ENCODE measurements at places on chromosomes 16 and 17.

- no peak for DNase-seq
These were observed 279.5 kb upstream of the ASIC2 start for GRCh38 chr17:33572615-33573014.

- no peak for DNase-seq
These were observed 120.2 kb upstream of the HS3ST2 start for GRCh38 chr16:22693638-22694340.

GRCh38 chr16:9761870-9762269, 420.4 kb downstream of the GRIN2A start:
- DNase-seq, result no peak

DNA sequence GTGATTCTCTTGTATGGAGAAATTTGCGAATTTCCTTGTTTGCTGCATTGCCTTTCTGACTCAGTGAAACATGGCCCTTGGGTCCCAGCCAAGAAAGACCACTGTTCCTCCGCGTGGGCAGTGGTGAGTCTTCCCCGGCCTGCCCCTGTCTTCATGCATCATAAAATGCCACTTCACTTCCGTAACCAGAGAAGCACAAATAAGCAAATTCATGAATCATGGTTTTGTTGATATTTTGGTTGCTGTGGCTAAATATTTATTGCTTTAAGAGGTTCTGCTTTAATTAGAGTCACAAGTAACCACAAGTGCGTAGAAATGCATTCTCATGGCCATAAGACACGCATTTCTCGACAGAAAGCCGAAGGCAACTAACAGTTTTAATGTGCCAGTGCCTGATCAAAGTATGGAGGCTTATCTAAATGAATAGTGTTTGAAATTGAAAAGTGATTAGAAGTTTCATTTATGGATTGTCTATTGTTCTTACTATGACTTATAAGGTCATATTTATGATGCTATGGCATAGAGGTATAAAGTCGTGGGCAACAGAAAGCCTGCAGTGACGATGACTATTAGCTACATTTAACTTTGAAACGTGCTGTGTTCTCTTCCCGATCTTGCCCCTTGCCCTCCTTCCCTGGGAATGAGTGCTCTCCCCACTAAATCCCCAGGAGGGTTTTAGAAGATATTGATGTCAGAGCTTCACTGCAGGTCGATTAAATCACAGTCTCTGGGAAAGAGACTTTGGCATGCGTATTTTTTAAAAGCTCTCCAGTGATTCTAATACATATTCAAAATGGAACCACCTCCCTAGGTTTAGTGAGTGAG, 76.0 kb downstream of the WIPI1 start:
- no peak for DNase-seq

DNA sequence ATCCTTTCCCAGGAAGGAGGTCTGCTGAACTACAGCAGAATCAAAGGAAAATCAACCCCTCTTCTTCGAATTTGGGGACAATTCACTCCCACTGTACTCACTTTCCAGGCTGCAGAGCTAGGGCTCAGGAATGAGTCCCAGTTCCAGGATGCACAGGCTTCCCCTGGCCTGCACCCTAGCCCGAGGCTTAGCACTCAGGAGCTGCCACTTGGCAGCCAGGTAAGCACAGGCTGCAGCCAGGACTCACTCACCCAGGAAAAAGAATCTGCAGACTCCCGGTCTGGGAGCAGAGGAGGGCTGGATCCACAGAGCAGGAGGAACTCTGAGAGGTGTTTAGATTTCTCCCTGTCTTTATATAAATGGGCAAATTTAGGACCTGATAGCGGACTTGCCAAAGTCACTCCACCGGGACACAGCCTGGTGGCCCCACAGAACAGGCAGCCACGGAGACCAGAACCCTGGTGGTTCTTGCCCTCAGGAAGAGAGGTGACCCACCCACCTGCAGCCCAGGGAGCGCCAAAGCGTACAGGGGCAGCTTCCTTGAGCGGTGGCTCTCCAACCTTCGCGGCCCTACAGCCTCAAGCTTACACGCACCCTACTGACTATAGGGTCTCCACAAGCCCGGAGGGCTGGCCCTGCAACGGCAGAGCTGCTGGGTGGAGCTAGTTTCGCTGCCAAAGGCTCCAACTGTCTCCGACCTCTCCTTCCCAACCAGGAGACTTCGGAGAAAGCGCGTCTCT, 4.8 kb downstream of the CBLN1 start:
- DNase-seq, result no peak

GRCh38 chr17:44241106-44241624, 21.7 kb upstream of the UBTF start:
- no peak for DNase-seq

- DNase-seq, result no peak
These were observed 108.7 kb downstream of the SMG6 start for GRCh38 chr17:2194889-2195335.

DNA sequence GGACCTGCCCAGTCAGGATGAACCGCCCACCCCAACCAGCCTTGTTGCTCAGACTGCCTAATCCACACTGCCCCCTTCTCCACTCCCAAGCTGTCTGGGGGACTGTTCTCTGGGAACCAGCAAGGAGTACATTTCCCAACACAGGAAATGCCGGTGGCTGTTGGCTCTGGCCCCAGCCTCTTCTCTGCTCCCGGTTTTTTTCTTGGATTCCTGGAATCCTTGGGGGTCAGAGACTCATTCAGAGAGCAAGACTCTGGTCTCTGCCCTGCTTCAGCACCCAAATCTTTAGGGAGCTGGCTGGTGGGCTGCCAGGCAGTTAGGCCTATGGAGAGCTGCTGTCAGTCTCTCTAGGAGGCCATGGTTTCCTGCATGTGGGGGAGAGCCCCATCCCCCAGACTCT, 10.8 kb upstream of the MTMR4 start:
- no peak for DNase-seq

DNA sequence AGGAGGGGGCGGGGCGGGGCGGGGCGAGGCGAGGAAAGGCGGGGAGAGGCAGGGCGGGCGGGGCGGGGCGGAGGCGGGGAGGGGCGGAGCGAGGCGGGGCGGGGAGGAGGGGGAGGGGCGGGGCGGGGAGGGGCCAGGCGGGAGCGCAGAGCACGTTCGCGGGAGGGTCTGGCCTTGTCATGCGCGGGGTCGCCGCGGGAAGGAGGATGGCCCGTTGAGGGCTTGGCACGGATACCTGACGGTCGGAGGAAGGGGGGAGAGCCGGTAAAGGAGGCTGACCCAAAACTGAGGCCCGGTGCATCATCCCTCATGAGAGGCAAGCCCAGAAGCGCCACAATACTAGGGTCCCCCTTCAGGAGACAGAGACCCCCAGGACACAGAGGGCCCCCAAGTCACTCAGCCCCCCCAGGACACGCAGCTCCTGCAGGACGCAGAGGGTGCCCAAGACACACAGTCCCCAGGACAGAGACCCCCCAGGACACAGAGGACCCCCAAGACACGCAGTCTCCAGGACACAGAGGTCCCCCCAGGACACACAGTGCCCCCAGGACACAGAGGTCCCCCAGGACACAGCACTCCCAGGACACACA, 593 bp upstream of the WDR45B start:
- DNase-seq, result no peak

GRCh38 chr16:1820946-1821290, 5.7 kb downstream of the HAGH start:
- no peak for DNase-seq

GRCh38 chr17:80307994-80308691, 47.5 kb downstream of the RNF213 start:
- no peak for DNase-seq

GRCh38 chr16:77327717-77328116, 107.1 kb downstream of the ADAMTS18 start:
- no peak for DNase-seq

- DNase-seq, result no peak
These were observed 8.4 kb upstream of the SPG7 start for GRCh38 chr16:89499767-89500166.

- DNase-seq, result no peak
These were observed 67.4 kb downstream of the MYH13 start for GRCh38 chr17:10305398-10305797.

DNA sequence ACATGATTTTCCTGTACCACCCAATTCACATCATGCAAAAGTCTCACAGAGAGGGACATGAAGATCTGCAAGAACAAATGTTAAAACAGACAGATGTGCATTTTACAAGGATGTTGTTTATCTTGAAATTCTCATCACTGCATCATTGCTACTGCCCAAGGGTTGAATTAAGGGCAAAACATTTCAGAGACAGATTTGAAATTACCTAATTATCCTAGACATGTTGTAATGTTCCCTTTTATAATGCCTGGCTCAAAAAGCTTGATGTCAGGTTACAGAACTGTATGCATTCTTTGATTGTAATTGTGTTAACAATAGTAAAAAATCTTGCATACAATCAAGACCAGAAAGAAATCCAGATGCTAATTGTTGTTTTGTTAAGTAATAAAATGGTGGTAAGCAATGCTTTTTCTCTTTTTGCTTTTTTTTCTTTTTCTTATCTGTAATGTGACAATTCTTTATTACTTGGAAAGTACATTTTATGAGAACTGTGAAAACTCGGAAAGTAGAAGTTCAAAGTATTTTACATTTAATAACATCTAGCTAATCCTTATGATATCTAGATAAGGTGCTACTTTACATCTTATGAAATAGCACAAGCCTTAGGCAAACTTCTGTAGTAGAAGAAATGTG, 3.6 kb upstream of the DUSP14 start:
- DNase-seq, result no peak

- DNase-seq, result peak; percentile 90
These were observed 8.1 kb upstream of the KIFC3 start for GRCh38 chr16:57810197-57811031.

- no peak for DNase-seq
These were observed 27.7 kb downstream of the TPSG1 start for GRCh38 chr16:1197237-1197866.

DNA sequence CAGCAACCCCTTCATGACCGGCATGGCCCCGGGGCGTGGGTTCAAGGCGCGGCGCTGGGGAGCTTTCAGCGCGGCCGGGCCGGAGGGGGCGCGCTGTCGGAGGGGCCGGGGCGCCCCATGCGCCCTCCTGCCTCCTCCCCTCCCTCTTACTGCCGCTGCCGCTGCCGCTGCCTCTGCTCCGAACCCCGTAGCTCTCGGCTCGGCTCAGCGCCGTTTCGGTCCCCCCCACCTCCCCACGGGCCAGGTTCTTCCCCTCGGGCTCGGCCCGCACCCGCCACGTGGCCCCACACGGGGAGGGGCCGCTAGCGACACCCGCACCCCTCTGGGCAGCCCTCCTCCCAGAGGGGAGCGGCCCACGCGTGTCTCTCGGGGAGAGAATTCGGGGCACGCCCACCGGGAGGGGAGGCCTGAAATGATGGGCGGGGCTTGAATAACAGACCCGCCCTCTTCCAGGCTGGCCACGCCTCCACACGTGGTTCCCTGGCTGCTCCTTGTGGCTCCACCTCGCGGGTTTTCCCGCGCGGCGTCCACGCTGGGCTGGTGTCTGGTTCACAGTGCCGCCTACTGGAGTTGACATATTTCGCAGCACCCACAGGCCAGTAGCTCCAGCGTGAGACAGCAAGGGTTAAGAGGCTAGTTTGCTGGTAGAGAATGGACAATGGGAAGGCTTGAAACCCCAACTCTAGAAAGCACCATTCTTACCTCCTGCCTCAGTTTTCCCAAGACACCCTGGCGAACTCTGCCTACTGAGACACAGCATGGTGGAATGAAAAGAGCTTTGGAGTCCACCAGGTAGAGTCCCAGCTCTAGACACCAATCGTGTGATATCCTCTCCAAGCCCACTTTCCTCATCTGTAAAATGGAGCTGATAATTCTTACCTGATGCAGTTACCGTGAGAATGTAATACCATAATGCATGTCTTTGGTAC, at the start of gene KCNH4:
KCNH4 (minus strand) TSS at position 221 of the 929 bp plus-strand sequence; CDS start at position 24, 197 bp downstream.
- DNase-seq, result peak; percentile 99

DNA sequence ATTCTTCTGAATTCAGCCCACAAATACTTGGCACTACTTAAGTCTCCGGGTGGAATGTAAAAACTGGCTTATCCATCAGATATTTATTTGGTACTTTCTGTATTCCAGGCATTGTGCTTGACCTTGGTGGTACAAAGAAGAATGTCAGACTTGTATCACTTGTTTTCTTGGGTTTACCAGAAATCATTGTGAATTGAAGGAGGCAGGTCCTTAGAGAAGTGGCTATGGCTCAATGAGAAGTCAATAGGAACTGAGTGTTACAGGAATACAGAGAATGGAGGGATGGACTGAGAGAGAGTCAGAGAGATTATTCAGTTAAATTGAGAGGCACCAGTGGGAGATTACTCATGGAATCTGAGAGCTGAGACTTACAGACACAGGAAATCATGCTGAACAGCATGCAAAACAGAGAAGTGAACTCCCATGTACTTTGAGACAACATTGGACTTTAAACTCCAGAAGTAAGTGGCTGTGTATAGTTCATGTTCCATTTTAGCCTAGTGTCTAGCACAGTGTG, 704.1 kb downstream of the CDH11 start:
- DNase-seq, result no peak

GRCh38 chr17:47685556-47686275, 8.2 kb upstream of the TBKBP1 start:
- DNase-seq, result no peak

DNA sequence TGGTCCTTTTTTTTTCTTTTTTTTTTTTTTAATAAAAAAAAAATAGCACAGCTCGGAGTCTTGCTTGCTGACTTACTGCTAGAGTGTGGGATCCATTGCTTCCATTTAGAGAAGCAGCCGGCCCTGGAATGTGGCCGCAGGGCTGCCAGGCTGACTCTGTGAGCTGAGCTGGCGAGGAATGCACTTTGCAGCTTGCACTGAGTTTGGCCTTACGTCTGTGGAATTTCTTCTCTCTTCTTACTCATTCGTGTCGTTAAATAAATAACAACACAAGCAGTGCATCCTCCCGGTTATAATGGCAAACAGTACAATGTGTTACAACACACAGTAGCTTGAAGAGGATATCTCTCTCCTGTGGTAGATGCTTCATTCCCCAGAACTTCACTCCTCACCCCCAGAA, 69.2 kb downstream of the PRKCB start:
- DNase-seq, result no peak

GRCh38 chr17:33976831-33977230, 278.3 kb upstream of the CCL2 start:
- DNase-seq, result no peak

- peak; percentile 31 for DNase-seq
These were observed 474 bp downstream of the CLN3 start for GRCh38 chr16:28491230-28491969.

DNA sequence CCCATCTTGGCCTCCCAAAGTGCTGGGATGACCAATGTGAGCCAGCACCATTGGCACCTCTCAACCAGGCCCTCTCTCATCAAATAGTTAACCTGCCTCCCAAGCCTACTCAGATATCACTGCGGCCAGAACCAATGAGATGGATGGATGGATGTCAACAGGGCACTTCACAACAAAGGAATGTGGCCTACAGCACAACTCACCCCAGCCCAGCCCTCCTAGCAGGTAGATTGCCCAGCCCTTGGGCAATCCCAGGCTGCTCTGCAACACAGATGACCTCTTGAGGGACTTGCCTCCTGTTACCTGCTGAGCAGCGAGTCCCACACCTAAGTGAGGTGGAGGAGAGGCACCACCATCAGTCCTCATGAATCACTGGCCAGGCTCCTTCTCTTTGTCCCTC, 22.6 kb upstream of the KIFC3 start:
- DNase-seq, result no peak

DNA sequence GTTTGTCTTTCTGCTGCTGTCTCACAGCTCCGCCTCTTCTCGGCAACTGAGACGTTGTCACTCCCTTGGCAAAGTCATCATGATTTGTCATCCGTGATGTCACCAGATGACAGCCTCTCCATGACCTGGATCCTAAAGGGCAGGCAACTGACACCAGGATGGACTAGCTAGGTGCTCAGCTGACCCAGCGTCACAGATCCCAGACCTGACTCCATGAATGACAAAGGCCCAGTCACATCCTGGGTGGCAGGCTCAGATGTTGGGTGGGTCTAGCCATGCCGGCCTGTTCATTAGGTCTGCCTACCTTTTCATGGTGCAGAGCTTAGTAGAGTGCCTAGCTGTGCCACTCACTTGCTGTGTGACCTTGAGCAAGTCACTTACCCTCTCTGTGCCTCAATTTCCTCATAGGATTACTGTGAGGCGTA, 3.8 kb upstream of the TMEM238L start:
- no peak for DNase-seq

Data from posterior cingulate gyrus (tissue), 11 donors.